ENCODE measurements at places on chromosomes 5 and 9.

- DNase-seq: no peak
These were observed 40.0 kb downstream of the LARP1 start for GRCh38 chr5:154795235-154795596.

DNA sequence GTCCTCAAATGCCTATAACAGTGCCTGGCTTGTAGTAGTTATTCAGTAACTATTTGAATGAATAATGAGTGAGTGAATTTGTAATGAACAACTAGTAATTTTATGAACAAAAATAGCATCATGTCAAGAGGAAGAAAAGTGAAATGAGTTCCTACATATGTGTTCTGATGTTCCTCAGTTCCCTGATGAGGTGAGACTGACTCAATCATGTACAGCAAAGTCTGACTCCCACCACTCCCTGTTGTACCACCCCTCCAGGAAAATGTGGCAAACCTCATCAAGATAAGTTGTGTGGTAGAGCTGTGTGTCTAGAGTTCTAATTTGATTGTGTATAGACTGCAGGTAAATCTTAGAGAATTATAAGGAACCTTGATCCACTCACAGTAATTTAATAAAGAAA lies 201.6 kb downstream of the GOLPH3 start:
- DNase-seq: no peak

DNA sequence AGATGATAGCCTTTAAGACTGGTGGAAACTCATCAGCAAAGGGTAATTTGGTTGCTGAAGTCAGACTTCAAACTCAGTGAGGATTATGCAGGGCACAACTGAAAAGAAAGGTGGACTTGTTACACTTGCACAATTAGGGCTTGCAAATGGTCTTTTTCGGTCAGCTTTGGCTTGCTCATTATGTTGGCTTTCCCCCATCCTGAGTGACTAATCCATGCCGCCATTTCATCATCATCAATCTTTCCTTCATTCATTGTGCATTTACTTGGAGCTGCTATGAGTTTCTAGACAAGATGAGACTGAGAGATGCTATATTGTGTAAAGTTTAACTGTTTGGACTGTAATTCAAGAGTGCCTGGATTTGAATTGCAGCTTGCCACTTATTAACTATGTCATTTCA lies 134.8 kb upstream of the PPP1R2B start:
- DNase-seq: no peak

DNA sequence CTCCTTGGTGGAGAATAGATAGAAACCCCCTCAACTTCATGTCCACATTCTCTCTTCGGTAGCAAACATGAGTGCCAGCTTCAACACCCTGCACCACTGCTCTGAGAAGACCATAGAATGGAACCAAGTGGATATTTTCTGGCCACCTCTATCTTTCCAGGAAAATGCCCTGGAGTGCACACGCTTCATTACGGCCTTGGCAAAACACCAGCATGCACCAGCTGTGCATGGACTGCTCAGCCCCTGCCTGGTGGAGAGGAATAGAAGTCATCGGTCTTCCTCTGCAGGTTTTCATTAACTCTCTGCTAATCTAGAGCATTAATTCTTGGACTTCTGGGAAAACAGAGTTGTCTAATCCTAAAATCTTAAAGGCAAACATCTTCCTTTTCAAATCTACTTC lies 211.6 kb upstream of the TMEM161B start:
- DNase-seq: no peak

- no peak for DNase-seq
These were observed 102.0 kb downstream of the OLFM1 start for GRCh38 chr9:135189497-135189896.

GRCh38 chr9:136931611-136932130 lies 12.9 kb downstream of the FBXW5 start:
- DNase-seq: no peak

- DNase-seq: no peak
These were observed 58.3 kb downstream of the TRIO start for GRCh38 chr5:14201325-14202045.

- no peak for DNase-seq
These were observed 383.6 kb downstream of the GADD45G start for GRCh38 chr9:89988458-89988857.

DNA sequence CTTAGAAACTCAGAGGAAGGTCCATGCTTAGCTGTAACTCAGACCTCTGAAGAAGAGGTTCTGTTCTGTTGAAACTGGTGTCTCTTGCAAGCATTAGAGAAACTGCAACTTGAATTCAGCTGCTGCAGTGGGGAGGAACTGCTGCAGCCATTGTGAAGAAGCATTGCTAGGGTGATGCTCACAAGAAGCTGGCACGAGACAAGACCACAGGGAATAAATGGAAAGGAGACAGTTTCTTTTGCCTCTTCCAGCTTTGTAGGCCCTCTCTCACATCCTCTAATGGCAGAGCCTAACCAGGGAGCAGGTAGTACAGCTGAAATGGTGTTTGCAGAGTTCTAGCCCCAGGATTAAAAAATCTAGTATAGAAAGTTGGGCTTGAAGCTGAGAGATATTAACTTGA lies 148.0 kb upstream of the DMAC1 start:
- DNase-seq: no peak

GRCh38 chr9:113798062-113799030 lies 77.8 kb upstream of the ZNF618 start:
- DNase-seq: no peak

GRCh38 chr5:107893642-107894041 lies 222.9 kb upstream of the EFNA5 start:
- no peak for DNase-seq

DNA sequence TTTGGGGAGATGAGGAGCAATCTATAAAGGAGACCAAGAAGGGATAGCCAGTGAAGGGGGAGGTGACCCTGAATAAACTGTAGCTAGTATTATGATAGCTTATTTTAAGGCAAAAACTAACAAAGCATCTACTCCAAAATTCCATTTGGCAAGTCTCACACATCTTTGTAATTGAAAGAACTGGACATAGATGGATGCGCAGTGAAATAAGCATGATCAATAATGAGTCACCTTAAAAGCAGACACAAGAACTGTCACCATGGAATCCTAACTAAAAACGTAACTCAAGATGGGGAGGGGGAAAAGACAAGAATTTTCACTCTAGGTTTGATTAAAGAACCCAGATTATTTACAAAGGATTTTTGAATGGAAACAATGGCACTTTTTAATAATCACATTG lies 164.5 kb downstream of the MED27 start:
- DNase-seq: no peak

- DNase-seq: no peak
These were observed 135.4 kb upstream of the MAP1B start for GRCh38 chr5:71971862-71972261.

DNA sequence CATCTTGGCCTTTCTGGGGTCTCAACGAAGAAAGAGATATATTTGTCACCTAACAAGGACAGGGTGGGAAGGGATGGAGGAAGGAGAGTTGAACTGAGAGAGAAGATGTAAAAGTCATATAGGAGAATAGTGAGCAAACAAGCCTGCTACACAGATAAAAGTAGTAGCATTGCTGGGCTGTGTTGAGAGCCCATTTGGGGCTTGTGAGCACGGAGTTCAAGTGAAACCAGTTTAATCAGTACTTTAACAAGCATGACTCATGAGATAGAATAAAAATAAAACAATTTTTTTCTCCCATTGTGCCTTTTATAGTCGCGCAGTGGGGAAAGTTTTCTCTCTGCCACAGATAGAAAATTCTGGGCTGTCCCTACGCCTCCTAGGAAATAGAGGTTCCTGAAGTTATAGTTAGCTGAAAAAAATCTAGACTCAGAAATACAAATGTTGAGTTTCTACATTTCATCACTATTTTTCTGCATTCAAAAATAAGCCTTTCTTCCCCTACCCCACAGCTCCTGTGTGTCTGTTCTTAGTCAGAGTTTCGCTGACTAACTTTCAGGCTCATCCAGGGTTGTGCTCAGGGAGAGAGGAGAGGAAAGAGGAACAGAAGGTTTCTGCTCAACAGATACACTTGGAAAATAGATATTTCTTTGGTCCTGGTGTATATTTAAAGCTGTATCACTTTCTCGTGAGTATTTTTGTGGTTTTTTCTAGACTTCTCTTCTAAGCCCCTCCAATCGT lies 395.8 kb upstream of the ADAMTSL1 start:
- no peak for DNase-seq

DNA sequence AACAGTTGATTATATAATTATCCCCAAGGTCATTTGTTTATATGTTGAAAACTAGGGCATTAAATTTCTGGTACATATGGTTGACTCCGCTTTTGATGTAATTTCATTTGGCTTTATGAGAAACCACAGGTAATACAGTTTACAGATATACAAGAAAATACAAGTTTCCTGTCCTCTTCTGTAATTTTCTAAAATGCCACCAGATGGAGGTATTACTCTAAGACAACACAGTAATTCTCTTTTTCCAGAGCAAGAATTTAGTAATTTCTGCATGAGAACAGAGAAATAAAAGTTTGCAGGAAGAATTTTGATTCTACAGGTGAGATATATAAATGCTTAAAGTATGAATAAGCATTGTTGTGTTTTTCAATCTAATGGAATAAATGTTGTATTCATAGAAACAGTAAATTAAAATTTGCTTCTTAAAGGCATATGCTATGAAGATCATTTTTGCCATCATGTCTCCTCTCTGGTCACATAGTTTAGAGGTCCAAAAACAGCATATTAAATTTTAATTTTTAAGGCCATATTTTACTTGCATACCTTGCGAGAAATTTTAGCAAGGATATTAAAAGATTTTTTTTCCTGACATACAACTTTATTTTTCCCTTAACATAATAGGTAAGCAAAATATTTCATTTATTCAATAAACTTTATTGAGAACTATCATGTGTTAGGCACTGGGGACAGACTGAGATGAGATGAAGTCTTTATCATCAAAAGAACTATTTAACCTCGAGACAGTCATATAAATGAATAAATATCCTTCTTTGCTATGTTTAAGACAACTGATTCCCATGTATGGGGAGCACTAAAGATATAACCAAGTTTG lies 22.7 kb downstream of the CHD1 start:
- no peak for DNase-seq

GRCh38 chr5:68424799-68425537 lies 209.4 kb downstream of the PIK3R1 start:
- no peak for DNase-seq

DNA sequence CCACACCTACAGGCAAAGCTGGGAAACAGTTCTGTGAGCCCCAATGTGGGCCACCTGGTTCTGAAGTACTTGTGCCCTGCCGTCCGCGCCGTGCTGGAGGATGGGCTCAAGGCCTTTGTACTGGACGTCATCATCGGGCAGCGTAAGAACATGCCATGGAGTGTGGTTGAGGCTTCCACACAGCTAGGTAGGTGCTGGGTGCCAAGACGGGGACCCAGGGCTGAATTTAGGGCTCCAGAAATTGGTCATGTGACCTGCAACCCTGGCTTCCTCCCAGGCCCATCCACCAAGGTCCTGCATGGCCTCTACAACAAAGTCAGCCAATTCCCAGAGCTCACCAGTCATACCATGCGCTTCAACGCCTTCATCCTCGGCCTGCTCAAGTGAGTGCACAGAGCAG lies 46.9 kb upstream of the TESK1 start:
- no peak for DNase-seq

DNA sequence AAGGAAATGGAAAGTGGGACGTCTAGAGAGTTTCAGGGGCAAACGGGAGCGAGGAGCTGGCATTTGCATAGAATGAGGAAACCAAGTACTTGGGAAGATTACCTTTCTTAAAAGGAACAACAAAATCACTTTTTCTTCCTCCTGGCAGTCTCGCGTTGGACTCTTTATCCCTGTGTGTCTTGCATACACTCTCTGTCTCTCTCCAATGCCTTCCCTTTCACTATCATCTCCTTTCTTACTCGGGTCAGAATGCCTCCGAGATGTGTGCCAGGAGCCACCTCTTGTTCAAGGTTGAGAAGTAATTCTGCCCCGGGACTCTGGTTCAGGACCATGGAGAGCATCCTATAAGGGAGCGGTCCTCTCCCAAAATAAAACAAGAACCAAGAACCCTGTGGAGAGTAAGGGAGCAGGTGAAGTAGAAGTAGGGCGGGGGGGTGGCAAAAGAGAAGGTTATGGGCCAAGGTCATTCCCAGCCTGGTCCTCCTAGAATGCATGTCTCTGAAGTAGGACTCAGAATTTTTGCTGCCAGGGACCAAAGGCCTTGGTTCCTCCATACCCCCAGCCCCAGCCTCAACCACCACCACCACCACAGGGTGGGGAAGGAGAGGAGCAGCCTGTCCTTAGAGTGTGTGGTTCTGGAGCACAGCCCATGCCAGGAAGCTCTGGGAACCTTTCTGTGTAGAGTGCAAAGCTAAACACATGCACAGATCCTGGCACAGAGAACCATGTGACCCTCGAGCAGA lies 72.1 kb upstream of the ARAP3 start:
- no peak for DNase-seq

DNA sequence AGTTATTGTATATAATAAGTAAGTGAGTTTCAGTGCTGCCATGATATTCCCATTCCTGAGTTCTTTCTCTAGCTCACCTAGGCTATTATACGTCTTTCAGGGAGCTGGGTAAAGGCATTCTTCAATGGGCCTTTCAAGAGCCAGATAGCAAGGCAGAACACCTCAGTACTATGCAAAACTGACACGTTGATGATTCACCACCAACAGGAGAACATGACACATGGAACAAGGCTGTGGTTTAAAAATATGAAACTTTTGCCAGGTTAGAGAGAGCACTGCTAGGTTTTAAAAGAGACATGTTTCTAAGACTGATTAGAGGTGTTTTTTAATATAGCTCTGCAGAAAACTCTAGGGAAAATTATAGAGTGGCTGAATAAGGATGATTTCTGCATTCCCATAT lies 95.9 kb downstream of the UGCG start:
- no peak for DNase-seq

GRCh38 chr9:121743441-121744001 lies 92.1 kb downstream of the DAB2IP start:
- no peak for DNase-seq

DNA sequence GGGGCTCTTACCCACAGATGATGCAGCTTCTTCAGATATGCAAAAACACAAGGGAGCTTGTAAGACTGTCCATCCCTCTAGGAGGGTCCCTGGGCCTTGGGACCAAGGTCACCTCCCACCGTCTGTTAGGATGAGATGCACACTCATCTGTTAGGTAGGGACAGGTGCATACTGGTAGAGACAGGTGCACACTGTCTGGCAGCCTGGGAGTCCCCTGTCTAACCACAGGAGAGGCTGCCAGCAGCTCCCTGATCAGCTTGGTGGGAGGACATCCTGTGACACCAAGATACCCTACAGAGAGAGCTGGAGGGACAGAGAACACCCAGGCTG lies 13.2 kb downstream of the TSPAN17 start:
- DNase-seq: no peak

GRCh38 chr9:32764139-32764538 lies 19.2 kb upstream of the TMEM215 start:
- DNase-seq: no peak

DNA sequence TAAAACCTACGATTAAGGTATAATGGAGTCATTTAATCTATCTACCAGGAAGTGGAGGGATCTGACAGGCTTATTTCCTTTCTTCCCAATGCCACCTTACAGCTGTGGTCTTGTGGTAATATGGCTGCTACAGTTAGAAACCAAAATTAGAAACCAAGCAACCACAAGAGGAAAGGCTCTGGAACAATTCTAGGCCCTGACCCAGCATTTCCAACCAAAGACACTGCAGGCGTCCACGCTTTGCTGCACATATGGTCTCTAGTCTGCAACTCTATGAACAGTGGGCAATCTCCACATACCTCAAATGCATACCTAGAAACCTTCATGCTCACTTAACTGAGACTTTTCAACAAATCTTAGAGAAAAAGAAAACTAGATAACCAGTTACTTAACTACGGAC lies 339.1 kb downstream of the NFIB start:
- no peak for DNase-seq

- no peak for DNase-seq
These were observed 219.1 kb downstream of the ADAMTS6 start for GRCh38 chr5:65262649-65263059.
